ENCODE measurements at places on chromosomes 4 and X.

GRCh38 chr4:89769856-89770255, 67.1 kb downstream of the SNCA start:
- DNase-seq, result no peak

DNA sequence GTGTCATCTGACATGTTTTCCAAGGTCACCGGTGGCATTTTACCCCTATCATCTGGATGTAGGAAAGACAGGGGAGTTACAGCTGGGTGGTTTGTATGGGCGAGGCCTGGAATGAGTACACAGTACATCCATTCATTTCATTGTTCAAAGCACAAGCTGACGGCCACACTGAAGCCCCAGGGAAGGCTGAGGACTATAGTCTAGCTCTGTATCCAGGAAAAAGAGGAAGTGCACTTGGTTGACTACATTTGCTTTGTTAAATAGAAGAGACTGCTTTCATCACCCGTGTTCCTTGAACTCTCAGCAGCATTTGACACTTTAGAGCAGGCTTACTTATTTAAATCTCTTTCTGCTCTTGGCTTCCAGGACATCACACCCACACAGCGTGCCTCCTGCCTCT, 1041.0 kb upstream of the TENM3 start:
- no peak for DNase-seq

DNA sequence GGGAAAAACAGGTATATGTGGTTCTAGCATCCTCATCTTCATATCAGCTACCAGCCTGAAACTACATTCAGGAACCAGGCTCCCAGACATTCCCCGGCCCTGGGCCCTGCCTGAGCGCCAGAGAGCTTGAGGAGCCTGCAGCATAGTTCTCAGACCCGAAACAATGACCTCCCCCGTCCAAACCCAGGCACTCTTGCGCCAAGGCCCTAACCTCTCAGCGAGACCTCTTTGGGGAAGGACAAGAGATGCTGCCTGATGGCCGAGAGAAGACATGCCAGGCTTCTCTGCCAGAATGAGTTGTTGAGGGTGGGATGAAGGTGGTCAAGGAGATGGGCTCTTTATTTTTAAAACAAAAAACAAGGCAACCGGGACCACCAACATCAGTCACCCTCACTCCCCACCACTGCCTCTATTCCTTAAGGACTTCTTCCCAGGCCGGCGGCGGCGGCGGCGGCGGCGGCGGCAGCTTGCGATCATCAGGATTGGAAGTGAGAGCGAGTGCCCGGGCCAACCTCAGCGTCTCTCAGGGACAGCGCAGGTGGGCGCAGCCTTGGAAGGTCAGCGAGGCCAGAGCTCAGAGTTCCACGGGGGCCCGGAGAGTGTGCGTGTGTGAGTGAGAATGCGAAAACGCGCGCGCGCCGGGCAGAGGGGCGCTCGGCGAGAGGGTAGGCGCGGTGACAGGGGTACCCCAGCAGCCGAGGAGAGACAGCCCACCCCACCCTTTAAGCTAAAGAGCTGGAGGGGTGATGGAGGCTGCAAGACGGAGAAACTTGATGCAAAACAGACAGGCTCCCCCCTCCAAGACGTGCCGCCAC, 601 bp downstream of the INPP4B start:
- DNase-seq, result peak; percentile 58

- no peak for DNase-seq
These were observed 605.8 kb upstream of the TENM3 start for GRCh38 chr4:181637186-181638105.

GRCh38 chr4:7171191-7171900, 21.0 kb upstream of the SORCS2 start:
- DNase-seq, result no peak
